ENCODE measurements at places on chromosomes 3 and 15.

- no peak for DNase-seq
Measured at GRCh38 chr3:123148772-123149171, 53.0 kb upstream of the SEC22A start.

GRCh38 chr15:65233696-65234095, 22.4 kb upstream of the CILP start:
- no peak for DNase-seq

- DNase-seq, result no peak
Measured at GRCh38 chr15:99432271-99433025, 133.3 kb upstream of the MEF2A start.

GRCh38 chr3:25433106-25433505, 5.0 kb downstream of the RARB start:
- DNase-seq, result no peak

DNA sequence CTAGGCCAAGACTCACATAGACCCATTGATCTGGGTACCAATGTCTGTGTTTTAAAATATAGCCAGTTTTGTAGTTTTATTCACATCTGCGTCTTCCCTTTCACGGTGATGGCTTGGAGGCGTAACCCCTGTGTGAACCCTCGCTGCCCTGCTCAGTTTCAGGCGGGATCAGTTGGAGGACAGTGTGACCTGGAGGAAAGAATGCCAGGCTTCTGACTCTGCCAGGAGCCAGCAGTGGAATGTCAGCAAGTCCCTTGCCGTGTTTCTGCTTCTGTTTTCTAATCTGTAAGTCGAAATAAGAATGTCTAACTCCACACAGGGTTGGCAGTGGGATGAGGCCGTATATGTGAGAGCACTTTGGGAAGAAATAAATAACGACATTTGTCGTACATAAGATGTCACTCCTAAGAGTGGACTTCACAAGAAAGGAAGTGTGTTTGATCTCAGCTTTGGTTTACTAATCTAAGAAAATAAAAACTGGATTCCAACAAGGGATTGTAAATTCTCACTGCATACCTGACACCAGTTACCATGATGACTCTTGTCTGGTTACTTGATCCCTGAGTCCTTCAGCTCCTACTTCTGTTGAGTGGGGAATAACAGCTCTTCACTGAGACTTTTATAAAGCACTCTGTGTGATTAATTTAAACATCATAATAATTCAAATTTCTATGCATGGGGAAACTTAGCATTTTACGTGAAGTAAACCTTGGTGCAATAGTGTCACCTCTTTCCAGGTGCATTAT, 6.3 kb upstream of the CA12 start:
- no peak for DNase-seq

GRCh38 chr3:31752305-31753049, 219.8 kb downstream of the STT3B start:
- no peak for DNase-seq
